Stimulated activated CD8-positive, alpha-beta memory T cell treated with anti-CD3 and anti-CD28 coated beads, Interleukin-15, amount 100 ng/mL, for 4 hours (primary cell): ENCODE measurements at places on chromosomes 3 and 15.

- no peak for DNase-seq
Measured at GRCh38 chr3:9290566-9290965, 41.1 kb upstream of the SRGAP3 start.

GRCh38 chr3:15750879-15751278, 46.9 kb downstream of the ANKRD28 start:
- DNase-seq = no peak

DNA sequence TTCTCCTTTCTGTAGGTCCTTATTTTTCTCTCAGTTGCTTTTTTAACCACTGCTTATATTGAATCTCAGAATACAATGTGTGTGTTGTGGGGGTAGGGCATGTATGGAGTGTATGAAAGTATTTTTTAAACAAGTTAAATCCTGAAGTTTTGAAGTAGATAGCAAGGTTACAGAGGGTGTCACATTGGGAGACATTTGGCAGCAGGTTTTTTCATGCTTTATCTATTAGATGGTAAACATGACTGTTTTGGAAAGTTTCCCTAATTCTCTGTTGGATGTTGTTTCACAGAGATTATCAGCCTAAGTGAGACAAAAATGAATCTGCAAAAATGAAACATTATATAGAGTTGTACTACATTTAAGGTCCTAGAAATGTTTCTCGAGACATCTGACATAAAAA, 190.6 kb upstream of the ARPP21 start:
- DNase-seq = no peak

- no peak for DNase-seq
Measured at GRCh38 chr3:143158014-143158988, 38.7 kb downstream of the CHST2 start.

DNA sequence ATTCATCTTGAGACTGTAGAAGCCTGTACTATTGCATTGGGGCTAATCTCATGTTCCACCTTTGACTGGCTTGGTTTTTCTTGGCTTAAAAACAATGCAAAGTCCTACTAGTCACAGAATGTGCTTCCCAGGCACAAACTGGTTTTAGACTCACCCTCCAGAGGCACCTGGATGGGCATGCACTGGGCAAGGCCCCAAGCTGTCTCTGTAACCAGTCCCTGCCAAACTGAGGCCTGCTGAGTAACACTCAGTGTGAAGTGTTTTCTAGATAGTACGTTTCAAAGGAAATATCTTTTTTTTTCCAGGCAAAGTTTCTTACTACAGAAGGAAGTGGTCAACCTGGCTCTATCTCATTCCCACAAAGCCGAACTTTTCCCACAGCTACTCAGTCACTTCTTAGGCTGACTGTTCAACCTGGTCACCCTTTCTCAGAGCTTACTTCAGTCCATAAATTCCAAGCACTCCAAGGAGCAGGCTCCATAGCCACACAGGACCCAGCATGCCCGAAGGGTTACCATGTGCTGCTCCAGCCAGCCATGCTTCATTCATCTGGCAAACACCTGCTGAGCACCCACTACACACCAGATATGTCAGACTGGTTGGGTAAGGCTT, 57.4 kb downstream of the NPTN start:
- no peak for DNase-seq

DNA sequence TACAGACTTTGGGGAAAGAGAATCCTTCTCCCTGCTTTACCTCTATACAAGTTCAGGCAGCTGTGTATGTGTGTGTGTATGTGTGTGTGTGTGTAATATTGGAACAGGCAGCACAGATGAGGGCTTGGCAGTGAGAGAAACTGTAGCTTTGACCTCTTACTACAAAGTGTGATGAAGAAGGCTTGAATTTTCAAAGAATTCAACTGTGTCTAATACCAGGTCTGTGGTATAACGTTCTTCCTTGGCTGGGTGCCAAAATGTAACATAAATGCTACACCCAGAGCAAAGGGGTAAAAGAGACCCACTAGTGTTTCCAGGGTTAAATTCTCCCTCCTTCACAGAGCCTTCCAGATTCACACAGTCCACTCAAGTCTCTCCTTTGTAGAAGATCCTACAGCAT, 51.1 kb downstream of the CHST2 start:
- no peak for DNase-seq

GRCh38 chr15:33068511-33068990, 126.0 kb downstream of the FMN1 start:
- DNase-seq = no peak

DNA sequence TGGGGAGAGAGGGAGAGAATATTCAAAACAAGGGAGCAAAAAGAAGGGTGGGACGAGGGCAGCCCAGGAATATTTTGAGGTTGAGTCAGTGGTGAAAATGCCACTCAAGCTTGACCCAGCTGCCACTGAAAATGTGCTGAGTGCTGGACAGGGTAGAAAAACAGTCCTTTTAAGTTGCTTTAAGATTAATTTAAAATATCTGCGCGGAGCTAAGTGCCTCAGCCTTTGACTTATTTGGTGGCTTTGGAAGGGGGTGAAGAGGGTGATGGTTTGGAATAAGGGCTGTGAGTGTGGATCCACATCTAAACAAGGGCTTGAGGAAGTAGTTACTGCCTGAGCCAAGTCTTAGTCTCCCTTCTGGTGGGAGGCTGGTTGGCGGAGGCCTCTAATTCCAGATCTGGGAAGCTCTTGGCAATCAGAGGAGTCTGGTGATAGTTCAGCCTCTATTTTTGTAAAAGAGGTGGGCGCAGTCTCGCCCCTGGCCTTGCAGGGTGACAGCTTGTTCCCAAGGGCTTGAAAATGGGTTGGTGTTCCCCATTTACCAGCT, 280.8 kb upstream of the ROPN1 start:
- no peak for DNase-seq

DNA sequence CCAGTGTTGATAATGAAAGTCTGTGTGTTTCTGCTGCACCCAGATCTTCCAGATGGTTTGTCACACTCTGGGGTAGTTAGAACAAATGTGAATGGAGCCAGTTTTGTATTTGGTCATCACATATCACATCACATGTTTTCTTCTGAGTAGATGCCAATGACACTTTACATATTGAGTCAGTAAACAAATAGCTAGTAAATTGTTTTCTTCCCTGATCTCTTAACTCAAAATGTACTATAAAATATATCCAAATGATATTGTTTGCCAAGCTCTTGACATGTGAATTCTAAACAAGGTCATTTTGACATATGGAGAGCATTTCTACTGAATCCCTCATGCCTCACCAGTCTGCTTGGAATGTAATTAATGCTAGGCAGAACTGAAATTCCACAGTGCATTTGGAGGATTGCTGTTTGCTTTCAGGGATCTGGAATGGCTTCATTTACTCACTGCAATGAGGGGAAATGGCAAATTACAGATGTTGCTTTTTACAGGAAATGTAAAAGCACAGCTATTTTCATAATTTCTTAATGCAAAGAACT, 45.0 kb downstream of the PDHB start:
- no peak for DNase-seq

GRCh38 chr15:50353975-50354837, 792 bp downstream of the GABPB1 start:
- peak; percentile 34 for DNase-seq

GRCh38 chr3:196602673-196603072, 34.2 kb downstream of the FBXO45 start:
- DNase-seq = no peak

GRCh38 chr3:8856071-8856470, 86.7 kb upstream of the OXTR start:
- DNase-seq = no peak

- DNase-seq = no peak
Measured at GRCh38 chr15:32877252-32878019, 159.6 kb downstream of the GREM1 start.

DNA sequence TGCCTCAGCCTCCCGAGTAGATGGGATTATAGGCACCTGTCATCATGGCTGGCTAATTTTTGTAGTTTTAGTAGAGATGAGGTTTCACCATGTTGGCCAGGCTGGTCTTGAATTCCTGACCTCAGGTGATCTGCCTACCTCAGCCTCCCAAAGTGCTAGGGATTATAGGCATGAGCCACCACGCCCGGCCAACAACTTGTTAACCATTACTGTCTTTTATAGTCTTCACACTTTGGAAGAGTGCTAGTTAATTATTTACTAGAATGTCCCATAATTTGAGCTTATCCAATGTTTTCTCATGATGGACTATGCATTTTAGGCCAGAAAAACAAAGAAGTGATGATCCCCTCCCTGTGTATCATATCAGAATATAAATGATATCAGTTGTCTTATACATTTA, 288.6 kb upstream of the CBLB start:
- no peak for DNase-seq

GRCh38 chr3:45547764-45548680, 46.5 kb upstream of the LIMD1 start:
- DNase-seq = no peak

GRCh38 chr15:73637527-73637926, 4.3 kb upstream of the NPTN start:
- DNase-seq = no peak

GRCh38 chr3:66816090-66816761, 181.9 kb upstream of the KBTBD8 start:
- no peak for DNase-seq

- no peak for DNase-seq
Measured at GRCh38 chr15:70463453-70463834, 299.9 kb downstream of the UACA start.

DNA sequence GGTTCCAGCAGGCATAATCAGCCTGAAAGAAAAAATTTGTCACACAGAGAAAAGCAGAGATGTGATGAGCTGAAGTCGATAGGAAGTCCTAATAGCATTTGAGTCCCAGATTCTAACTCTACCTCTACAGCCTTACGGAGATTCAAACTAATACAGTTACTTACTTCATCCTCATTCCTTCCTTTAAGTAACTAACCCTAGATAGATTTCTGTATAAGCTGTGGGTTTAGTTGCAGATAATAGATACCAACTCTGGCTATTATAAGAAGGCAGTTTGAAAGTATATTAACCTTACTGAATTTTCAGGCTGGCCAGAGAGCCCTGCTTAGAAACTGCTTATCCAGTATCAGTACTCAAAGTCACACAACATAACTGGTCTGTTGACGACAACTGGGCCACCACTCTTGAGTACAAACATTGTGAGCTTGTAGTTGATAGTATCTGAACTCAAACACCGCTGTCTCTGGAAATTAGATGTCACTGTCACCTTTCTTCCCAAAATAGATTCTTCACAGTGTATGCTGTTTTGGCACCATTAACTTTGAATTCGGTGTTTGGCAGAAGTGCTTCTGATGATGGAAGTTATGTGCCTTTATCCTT, 484.3 kb downstream of the DIPK2A start:
- DNase-seq = no peak

- no peak for DNase-seq
Measured at GRCh38 chr15:50848349-50848748, 60.1 kb upstream of the AP4E1 start.

DNA sequence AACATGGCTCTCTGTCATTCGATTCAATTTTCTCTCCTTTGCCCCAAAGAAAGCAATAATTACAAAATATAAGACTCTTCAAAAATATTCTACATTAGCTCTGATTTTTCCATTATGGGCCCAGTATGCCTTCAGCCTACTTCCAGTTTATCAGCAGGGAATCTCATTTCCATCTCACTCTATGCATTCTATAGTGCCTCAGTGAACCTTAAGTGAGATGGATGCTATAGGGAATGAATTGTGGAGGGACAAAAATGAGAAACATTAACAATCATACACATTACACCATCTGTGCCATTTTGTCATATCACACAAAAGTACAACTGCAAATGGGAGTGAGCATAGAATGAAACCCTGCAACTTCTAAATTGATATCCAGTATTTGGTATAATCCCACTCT, 50.7 kb upstream of the TSPAN3 start:
- no peak for DNase-seq

DNA sequence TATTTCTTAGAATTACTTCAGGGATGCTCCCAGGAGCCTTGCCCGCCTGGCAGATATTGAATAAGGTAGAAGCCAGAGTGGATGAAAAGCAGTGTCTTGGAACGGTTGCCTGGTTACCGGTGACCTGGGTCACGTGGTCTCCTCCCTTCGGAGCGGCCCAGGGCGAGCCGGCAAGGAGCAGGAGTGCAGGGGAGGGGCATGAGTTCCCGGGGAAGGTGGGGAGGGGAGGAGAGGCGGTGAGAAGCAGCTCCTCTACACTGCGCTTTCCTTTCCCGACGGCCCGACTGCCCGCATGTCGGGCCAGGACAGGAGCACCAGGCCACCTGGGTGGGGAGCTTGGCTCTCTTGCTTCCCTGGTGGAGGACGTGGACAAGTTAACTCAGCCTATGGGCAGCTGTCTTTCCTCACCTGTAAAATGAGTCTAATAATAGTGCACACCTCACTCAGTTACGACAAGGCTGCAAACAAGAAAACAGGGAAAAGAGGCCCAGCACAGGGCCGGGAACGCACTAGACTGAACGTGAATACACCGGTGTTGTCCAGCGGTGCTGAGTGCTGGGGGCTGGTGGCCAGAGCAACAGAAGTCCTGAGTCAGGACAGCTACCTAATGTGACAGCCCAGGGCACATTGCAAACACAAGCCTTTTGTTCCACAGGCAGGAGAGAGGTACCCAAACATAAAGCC, 198.3 kb downstream of the ADAMTS9 start:
- DNase-seq = no peak

DNA sequence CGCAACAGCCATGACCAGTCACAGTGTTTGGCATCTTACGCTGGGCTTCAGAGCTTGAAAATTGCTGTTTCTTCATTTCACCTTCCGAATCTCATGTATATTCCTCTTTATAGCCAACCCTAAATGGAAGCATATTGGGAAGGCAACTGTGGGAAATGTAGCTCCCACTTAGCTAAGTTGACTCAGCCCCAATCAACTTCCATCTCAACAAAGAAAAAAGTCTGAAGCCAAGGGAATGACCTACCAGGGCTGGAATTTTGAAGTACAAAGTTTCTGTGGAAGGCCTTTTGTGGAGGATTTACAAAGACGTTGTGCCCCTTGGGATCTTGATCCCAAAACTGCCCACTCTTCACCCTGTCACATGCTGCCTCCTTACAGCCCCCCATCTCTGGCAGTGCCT, 85.2 kb upstream of the OXTR start:
- no peak for DNase-seq
